ENCODE measurements at places on chromosomes 13 and 19.

- no peak for DNase-seq
Observed at GRCh38 chr13:106527445-106527801, 8.0 kb downstream of the EFNB2 start.

- DNase-seq: no peak
Observed at GRCh38 chr13:63901630-63902029, 2486.0 kb upstream of the PCDH20 start.

GRCh38 chr13:111469450-111469849 lies 149.0 kb downstream of the TEX29 start:
- no peak for DNase-seq

DNA sequence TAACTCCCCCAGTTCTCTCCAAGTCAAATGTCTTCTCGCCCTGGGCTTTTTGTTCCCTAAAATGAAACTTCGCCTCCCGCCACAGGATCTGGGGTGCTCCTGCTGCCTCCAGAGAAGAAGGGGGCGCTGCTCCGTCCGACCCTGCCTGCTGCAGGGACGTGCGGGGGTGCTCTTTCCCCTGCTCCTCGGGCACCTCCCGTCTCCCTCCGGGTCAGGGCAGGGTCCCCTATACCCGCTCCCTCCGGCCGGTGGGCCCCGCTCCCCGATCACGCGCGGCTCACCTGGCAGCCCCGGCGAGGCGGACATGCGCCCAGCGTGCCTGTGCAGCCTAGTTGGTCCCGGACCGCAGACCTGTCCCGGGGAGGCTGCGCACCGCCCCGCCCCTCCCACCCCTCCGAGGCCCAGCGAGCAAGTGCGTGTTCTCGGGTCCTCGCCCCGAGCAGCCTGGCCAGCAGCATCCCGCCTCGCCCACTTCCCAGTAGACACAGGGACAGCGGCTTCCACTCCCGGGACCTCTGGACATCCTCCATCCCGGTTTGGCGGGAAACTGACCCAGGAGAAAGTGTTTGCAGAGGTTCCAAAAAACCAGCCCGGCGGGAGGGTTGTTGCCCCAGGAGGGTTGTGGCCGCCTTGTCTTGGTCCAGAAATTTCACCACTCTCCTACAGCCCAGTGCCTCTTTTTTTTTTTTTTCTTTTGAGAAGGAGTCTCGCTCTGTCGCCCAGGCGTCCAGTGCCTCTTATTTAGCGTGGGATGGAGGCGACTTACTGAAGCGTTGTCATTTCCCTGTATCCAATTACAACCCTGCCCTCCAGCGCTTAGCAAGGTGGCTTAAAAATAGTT lies at the start of gene OXGR1:
TSS of gene OXGR1 (minus strand) at position 460 of the 841 bp plus-strand sequence. CDS start 6,717 bp downstream, outside the sequence.
- no peak for DNase-seq

DNA sequence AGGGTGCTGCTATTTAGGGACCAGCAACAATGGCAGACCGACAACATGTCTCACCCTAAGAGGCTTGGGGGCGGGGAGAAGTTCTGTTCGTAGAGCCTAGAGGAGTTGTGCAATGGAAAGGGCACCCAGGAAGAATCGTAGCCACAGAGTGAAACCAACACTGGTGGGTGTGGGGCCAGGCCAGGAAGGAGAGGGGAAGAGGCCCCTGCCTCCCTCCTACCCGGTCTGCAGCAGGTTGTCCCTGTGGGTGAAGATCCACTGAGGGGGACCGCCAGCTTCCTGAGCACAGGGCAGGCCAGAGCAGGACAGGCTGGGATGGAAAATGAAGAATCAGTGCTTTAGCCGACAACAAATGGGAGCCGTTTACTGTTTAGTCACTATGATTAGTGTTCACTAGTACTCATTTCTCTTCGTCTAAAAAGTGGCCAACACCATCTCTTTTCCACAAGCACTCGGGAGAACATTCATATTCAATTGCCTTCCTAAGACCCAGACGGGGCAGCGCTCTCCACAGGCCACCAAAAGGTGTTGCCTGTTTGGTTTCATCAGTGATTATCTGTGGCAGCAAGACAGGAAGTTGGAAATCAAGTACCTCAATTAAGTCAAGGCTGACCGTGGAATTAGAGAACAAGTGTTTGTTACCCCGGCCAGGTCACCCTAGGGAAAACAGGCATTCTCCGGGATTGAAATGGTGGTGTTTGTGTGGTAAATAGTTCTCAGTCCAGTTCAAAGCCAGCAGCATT lies 1.1 kb upstream of the ATP11A start:
- DNase-seq: peak; percentile 36

DNA sequence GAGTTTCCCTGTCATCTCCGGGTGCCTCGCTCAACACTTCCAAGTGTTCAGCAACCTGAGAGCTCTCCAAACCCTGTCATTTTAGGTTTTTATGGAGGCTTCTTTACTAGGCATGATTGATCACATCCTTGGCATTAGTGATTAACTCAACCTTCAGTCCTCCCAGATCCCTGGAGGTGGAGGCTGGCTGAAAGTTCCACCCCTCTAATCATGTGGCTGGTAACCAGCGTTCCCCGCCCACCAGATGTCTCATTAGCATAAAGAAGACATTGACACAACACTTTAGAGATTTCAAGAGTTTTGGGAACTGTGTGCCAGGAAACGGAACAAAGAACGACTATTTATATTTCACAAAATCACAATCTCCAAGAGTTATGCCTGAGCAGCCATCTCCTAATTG lies 71.1 kb upstream of the RGCC start:
- no peak for DNase-seq

GRCh38 chr19:29476528-29476927 lies 49.3 kb upstream of the VSTM2B start:
- DNase-seq: no peak

GRCh38 chr13:42275098-42275471 lies 3.1 kb downstream of the AKAP11 start:
- DNase-seq: no peak

- DNase-seq: no peak
Observed at GRCh38 chr19:2455851-2456570, 748 bp downstream of the LMNB2 start.

Data from dorsolateral prefrontal cortex (tissue), 122 donors.